ENCODE measurements at places on chromosomes 2 and 18. TPM values are rescaled to one million over a fixed set of nuclear protein-coding genes. Genes with fewer than 3 reads are reported as not detected.

GRCh38 chr18:13161276-13161899 lies 57.2 kb upstream of the LDLRAD4 start:
- peak; percentile 49 for DNase-seq

GRCh38 chr2:53740170-53740569 lies 27.4 kb upstream of the CHAC2 start:
- DNase-seq, result peak; percentile 8

DNA sequence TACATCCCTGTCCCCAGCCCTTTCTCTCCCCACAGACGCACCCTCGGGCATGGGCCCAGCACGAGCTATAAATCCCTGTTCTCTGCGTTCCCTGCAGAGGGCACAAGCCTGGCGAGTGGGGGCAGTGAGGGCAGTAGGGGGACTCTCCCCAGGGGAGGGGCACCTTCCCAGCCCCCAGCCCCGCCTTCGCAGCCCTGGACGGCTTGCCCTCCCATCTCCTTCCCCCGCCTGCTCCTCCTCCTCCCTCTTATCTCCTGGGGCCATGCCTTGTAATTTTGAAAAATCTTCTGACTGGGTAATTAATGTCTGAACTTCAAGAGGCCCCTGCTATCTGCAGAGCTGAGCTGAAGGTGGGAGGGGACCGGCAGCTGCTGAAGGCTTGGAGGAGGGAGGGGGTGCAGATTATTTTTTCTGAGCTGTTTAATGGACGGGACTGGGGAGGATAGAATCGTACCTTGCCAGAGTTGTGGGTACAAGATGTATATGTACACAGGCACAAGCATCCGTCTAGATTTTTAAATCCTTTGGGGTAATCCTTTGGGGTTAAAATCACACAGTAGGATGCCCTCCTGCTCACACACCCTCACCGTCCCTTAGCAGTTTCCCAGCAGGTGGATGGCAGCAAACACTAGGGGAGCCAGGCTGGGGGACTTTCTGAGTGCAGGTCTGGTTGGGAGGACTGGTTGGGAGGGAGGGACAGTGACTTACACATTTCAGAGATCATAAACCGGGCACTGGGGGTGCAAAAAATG lies 121.9 kb downstream of the SMAD7 start:
- peak; percentile 47 for DNase-seq

DNA sequence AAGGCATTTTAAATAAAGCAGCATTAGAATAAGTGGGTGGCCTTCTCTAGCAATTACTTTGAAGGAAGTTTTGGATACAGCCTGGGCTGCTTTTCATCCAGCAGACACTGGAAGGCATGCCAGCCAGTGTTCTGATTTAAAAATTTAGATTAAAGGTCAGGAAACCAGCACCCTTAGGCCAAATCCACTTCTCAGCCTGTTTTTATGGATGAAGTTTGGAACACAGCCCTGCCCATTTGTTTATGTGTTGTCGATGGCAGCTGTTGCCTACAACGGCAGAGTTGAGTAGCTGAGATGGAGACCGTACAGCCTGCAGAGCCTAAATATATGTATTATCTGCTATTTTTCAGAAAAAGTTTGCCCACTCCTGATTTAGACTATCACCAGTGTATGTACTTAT lies 313.6 kb upstream of the ACVR2A start:
- DNase-seq, result no peak

DNA sequence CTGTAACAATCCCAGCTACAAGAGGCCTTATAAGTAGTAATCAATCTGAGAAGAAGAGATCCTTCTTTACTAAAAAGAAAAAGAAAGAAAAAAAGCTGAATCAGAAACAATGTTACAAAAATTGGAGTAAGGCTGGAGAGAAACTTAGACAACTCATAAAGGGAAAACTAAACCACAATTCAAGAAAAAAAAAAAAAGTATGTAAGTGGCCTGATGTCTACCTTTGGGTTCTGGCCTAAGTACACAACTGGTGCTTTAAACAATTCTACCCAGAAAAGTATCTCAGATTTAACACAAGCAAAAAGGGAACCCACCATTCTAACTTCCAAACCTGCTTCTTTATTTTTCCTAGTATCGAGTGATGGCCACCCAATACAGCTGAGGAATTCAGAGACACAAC lies 45.3 kb downstream of the ZNF521 start:
- DNase-seq, result no peak

GRCh38 chr2:133086176-133086575 lies 416.2 kb upstream of the LYPD1 start:
- DNase-seq, result no peak

- DNase-seq, result no peak
These were observed 389.1 kb downstream of the NYAP2 start for GRCh38 chr2:225788571-225789094.

- no peak for DNase-seq
These were observed 541.8 kb upstream of the CDH2 start for GRCh38 chr18:28718696-28719095.

- DNase-seq, result peak; percentile 81
These were observed 3.4 kb downstream of the ZEB2 start for GRCh38 chr2:144516411-144516980.

GRCh38 chr18:48615566-48616401 lies 77.0 kb downstream of the CTIF start:
- DNase-seq, result no peak

- DNase-seq, result no peak
These were observed 19.3 kb upstream of the MC2R start for GRCh38 chr18:13934676-13935075.

GRCh38 chr18:48937869-48938750 lies 12.7 kb downstream of the SMAD7 start:
- peak; percentile 82 for DNase-seq

GRCh38 chr2:126662621-126663020 lies 6.7 kb downstream of the GYPC start:
- DNase-seq, result no peak

DNA sequence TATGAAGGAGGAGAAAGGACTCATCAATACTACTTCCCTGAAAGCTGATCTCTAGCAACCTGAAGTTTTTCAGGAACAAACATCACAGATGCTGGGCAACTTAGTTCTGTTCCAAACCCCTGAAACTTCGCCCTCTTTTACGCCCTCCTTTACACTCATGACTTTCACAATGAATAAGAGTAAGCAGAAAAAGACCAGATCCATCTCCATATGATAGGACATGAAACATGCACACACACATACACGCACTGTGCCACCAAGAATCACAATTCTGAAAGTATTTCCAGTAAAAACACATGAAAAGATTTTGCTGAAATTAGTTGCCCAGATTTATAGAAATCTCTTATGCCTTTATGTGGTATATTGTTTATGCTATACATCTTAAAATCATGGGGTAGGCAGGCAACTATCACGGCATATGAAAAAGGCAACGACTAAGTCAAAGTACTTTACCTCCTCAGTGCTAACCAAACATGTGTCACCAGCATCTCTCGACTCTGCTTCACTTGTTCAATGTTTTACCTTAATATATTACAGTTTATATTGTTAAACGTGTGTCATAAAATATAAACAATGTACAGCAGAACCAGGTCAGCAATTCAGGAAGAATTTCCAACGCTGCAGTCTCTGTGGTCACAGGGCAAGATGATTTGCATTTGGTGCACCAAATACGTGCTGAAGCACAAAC lies 47.8 kb downstream of the NHEJ1 start:
- no peak for DNase-seq

DNA sequence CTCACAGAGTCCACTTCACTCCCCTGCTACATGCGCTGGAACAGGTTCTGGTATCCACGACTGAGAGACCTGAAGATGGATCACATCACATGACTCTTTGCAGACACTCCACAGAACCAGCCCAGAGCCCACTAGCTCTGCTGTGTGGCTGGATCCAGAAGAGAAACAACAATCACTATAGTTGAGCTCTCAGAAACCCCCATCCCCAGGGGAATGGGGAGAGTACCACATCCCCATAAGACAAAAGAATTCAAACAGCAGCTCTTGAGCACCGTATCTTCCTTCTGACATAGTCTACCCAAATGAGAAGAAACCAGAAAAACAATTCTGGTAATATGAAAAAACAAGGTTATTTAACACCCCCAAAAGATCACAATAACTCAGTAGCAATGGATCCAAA lies 76.4 kb downstream of the ZSWIM2 start:
- no peak for DNase-seq

DNA sequence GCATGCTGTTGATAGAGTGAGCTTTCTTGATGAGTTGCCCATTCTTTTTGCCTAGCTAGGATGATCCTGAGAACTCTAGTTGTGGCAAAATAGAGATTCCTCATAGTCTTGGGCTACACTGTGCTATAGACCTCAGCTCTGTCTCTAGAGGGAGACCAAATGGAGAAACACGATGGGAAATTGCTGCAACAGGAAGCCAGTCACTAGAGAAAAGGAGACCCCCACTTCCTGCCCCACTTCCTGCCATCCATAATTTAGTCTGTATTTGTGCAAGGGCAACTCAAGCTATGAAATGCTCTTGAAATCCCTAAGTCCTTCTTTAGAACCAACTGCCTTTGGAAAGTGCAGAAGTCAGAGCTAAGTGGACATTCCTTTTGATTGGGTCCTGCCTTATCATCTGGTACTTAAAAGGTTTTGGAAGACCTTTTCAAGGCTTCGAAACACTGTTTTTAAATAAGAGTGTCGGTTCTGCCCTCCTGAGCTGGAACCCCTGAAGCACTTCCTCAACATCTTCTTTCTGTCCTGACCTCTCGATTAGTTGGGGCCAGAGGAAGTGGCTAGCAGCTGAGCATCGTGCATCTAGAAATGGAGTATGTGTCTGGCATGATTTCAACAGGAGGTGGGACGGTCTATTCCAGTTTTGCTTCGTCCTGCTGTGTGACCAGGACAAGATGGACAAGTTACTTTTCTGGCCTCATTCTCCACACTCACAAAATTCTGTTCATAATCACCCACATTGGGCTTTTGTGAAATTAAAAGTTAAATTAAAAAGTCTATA lies 8.6 kb upstream of the KCNE4 start:
- no peak for DNase-seq

- DNase-seq, result peak; percentile 76
These were observed 686 bp downstream of the UBXN4 start for GRCh38 chr2:135742325-135742757.

DNA sequence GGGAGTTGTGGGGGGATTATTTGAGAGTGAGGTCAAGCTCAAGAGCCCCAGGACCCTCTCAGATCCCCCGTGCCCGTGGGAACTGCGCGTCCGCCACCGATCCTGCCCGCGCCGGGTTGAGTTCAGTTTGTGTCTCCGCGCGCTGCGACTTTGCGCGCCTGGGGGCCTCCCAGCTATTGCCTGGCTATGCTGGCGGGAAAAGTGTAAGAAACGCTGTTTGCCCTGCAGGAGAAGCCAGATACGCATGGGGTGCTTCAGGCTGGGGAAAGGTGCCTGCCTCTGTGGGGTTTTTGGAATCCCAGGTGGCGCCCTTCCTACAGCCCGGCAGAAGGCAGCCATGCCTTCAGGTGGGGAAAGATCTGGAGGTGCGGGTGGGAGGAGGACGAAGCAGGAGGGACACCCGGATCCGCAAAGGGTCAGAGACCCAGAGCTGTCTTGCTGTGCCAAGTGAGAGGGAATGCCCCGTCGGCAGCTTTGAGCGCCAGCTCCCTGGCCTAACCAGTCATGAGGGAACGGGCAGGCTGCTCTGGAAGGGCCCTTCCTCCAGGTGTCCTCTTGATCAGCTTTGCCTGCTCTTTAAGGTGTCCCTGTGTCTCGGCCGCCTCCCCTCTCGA lies 22.5 kb downstream of the TEX44 start:
- DNase-seq, result peak; percentile 81

DNA sequence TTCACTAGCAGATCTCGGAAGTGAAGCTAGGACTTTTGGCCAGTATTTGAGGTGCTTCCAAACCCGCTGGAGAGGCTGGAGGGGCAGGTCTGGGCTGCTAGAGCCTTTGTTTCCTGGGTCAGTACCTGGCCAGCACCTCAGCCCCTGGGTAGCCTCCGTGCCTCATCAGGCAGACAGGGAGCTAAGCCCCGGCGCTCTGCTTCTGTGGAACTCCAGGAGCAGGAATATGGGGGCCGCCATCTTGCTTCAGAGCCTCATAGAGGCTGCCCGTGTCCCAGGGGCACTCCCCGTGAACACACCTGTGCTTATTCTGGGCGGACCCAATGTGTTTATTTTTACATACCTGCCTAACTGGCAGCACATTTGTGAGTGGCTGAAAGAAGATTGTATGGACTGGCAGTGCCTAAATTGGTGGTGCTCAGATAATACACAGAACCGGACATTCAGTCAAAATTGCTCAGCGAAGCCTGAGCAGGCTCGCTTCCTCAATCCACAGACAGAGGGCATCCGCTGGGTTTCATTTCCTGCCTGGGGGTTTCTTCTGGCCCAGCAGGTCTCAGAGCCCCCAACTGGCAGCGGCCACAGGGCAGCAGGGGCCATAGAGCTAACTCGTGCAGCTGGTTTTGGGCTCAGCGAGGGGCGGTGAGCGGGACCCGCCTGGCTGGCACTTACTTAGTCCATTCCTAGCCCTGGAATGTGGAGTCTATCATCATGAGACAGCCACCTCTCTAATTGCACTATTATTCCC lies 176.8 kb upstream of the ALKAL2 start:
- no peak for DNase-seq

GRCh38 chr2:119178776-119179175 lies 20.2 kb upstream of the C1QL2 start:
- no peak for DNase-seq

DNA sequence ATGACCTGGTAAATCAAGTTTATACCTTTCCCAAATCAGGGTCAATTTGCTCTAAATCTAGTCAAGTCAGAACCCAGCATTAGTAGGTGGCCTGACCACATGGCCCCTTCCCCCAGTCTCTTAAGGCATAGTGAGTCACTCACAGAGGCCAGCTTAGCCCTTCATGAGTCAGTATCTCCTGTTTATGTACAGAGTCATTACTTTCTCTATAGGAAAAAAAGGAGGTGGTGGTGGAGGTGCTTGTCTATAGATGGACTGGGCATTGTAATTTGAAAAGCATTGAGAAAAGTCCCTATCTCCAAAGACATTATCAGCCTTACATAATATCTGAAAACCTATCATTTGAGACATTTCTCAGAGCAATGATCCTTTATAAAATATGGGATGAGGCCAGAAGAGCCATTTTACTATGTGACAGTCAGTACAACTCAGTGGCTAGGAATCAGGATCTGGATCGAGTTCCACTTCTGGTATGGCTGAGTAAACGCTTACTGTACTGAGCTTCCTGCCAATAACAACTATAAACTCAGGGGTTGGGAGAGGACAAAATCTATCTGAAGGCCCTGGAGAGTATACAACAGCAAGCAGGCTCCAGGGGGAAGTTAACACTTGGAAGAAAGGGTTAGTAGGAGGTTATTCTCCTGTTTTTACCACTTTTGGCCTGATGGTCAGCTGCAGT lies 22.5 kb upstream of the SIGLEC15 start:
- DNase-seq, result peak; percentile 93

RAX gene
- not detected for total RNA-seq

CYTIP gene
- 1.4 TPM for total RNA-seq

HOXD9 gene
- total RNA-seq, result 0.36 TPM

NEU2 gene
- not detected for total RNA-seq

FEV gene
- not detected for total RNA-seq

SCN1A gene
- total RNA-seq, result 0.72 TPM

GATA6 gene
- total RNA-seq, result 10.9 TPM

MC4R gene
- total RNA-seq, result not detected

SERPINB11 gene
- not detected for total RNA-seq

CFC1 gene
- total RNA-seq, result not detected

DRC1 gene
- total RNA-seq, result 0.36 TPM

GALNT3 gene
- total RNA-seq, result 11.2 TPM

RHOB gene
- 161 TPM for total RNA-seq
